ENCODE measurements at places on chromosomes 3 and 15.

DNA sequence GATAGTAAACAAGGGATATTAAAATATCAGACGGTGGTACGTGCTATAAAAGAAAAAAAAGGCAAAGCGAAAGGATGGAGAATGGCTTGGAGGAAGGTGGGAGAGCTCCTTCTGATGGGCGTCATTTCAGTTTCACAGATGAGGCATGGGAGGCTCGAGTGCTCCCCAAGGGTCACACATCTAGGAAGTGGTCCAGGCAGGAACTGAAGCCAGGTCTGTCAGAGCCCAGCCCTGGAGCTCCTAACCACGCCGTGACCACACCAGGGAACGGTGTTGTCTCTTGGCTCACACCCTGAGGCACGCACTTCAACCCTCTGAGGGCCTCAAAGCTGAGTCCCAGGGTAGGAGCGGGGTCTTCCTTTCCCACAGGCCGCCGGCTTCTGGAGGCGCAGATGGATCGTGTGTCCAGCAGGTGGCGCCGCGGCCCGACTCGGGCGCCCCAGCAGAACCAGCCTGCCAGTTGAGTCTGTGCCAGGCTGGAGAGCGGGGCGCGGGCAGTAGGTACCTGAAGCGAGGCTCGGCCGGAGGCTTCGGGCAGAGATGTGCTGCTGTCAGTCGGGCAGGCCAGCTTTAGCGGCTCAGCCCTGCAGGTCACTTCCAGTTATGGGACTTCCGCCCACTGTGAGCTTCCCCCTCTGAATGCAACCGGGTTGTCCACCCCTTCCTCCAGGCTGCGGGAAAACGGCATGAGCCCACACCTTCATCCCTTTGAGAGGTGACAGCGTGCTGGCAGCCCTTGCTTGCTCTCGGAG is 68.1 kb downstream of the SLC6A1 start:
- peak; percentile 75 for DNase-seq

DNA sequence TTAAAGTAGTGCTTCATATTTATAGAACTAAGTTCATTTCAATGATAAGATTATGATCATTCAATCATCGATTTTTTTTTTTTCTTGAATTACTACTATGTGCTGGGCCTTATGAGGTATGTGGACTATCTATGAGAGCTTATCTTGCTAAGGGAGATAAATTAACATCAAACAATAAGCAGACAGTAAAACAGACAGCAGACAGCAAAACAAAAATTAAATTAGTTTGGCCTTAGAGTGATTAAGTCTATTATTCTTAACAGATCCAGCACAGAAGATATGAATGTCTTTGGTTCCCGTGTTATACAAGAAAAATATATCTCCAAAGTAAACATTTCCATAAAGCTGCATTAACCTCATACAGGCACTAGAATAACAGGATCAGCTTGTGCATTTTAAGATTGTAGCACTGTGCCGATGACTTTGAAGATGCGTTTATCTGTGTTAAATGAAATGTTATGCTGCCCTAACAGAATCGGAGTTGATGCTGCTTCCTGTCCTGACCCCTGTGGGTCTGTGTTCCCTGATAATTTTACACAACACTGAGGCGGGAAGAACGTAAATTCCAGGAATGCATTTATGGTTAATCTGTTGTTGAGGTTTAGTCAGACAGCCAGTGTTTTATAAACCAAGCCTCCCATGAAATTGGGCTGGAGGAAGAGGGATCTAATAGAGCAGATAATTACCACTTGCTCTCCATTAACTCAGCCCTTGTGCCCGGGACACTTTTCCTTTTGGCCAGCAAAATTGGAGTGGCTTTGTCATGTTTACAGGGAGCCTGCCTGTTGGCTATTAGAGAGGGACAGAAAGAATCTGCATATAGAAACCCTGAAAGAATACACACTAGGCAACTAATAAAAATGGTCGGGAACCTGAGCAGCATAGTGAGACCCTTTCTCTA is 80.8 kb downstream of the GHSR start:
- DNase-seq, result peak; percentile 22

GRCh38 chr3:3765661-3766060 is 33.6 kb upstream of the LRRN1 start:
- DNase-seq, result no peak

DNA sequence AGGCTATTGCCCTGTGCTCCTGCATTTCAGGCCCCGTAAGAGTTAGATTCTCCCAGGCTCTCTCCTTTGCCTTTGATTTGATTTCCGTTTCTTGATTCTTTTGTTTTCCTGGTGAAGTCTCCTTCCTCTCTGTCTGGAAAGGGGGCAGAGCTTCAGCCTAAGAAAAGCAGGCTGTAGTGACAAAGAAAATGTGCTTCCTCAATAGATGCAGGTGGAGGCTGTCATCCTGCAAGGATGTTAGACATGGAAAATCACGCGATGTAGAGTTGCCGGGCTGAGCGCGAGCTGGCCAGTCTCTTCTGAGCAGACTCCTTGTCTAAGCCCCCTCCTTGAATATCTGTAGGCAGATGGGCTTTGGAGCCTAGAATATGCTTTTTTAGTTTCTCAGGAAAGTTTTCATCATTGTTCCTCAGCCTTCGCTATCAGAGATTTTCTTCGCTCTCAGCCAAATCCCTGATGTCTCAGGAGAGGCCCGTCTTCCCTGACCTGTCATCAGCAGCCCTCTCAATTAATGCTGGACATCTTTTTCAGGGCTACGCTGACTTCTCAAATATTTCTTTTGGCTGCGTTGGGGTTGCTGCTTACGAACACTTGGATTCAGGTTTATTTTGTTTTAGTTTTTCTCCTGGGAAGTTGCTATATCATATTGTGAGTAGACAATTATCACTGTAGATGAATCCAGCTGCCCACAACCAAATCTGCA is 163.6 kb downstream of the ITPR1 start:
- no peak for DNase-seq

DNA sequence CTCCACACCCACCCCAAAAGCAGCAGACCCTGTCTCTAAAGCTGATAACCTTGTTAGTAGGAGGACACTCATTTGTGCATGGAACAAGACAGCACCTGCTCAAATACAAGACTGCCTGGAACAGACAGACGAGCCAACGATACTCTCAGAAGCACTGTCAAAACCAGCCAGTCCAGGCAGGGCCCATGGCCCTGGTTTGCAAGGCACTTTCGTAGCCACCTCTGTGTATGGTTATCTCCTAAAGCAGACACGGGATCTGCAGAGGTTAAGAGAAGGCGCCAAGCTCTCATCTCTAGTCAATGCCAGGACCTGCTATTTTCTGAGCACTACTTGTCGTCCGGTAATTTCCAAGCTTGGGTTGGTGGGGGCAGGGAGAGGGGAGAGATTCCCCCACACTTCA is 10.5 kb downstream of the NTRK3 start:
- DNase-seq, result no peak

- no peak for DNase-seq
These were observed 21.0 kb downstream of the LRRC31 start for GRCh38 chr3:169848741-169849140.

GRCh38 chr15:40239693-40240618 is 1.1 kb downstream of the PAK6 start:
- no peak for DNase-seq

GRCh38 chr3:127929818-127930413 is 14.9 kb downstream of the KBTBD12 start:
- no peak for DNase-seq

GRCh38 chr3:48042071-48042760 is 26.0 kb upstream of the MAP4 start:
- DNase-seq, result no peak

DNA sequence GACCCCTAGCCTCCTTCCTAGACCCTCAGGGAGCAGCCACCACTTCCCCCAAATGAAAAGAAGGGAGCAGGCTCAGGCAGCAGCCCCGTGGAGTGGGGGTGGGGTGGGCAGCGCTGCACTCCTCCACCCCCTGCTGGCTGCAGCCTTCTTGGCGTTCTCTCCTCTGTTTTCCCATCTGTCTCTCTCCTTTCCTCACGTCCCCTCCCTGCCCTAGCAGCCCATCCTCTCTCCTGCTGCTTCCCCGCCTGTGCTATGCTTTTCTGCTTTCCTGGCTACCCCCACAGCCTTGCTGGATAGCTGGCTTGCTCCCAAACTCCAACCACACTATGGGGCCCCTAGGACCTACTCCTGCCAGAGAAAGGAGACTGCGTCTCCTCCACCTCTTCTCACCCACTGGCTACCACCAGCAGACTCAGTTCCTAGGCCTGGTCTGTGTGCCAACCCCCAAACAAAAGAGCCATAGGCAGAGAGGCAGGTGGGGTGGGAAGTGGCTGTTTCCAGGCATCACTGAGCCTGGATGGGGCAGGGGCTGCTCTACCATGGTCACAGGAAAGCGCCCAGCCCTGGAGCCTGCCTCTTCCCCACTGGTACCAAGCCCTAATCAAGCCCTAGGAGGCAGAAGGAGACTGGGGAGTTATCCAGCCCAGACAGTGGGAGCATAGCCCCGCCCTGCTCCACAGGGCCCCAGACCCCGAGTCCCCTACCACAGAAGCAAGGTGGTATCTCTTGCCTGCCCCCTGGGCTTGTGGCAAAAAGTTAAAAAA is 3.4 kb upstream of the DISP2 start:
- DNase-seq, result peak; percentile 48

- no peak for DNase-seq
These were observed 272.5 kb upstream of the TGFBR2 start for GRCh38 chr3:30333903-30334302.

GRCh38 chr3:46922426-46922825 is 44.9 kb downstream of the PTH1R start:
- DNase-seq, result no peak

DNA sequence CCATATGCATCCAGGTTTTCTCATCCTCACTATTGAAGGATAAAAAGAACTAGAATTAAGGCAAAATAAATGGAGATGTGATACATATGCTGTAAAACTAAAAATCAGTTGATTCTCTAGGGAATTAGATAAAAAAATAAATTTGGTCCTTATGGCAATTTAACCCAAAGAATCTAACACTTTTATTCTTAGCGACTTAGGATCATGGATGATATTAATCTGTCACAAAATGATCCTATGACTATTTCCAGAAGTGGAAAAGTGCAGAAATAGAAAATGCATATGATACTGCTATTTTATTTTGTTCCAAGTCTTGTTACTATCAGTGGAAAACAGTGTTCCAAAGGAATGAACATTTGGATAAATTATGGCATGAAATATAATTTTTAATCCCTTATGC is 746.3 kb downstream of the ROBO2 start:
- DNase-seq, result no peak

DNA sequence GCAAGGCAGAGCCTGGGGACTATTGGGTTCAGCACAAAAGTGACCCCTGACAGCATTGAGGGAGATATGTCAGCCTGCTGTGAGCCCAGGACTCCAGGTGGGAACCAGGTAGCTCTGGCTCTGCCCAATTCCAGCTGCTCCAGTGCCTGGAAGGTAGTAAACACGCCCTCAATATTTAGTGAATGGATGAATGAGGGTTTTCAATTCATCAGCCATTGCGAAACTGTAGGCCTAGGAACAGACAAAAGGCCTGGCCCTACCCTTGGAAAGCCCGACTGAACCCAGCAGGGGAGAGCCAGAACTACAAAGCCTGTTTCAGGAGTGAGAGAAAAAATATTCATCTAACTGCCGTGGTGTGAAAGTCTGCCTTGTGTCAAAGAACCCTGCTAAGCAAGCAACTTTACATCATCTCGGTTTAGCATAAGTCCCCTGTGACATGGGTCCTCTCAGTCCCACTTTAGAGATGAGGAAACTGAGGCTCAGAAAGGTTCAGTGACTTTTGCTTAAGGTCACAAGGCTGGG is 8.1 kb upstream of the CSK start:
- no peak for DNase-seq

DNA sequence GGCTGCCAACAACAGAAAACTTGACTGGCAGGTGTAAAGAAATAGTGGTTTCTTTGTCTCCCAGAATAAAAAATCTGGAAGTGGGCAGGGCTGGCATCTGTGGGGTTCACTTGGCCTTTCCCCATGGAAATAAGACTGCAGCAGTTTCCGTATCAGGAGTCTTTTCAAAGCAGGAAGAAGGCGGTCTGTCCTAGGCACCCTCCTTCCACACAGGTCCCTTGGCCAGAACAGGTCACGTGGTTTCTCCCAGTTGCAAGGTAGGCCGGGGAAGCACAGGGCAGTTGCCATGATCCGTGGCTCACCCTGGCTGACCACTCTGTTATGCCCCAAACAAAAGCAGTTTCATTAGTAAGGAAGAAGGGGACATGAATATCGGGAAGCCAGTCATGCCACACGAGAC is 45.4 kb downstream of the ZDHHC19 start:
- DNase-seq, result no peak

GRCh38 chr15:93088981-93089726 is at the start of gene RGMA:
TSS of gene RGMA (minus strand) at chr15:93089211. CDS start at chr15:93088932, 279 bp downstream.
- DNase-seq, result no peak

DNA sequence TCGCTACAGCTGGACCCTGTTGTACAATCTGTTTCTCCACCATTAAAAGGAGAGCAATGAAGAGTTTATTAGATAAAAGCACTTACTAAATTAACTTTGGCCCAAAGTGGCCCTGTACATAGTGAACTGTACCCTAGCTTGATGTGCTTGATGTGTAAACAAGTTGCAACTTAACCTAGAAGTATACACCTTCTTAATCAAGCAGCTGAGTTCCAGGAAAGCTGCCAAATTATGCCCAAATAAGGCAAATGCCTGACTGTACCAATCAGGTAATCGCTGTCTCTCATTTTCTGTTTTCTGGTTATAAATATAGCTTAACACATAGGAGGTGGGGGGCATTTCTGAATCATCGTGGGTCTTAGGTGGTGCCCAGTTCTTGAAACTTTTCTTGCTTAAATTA is 704.8 kb upstream of the CBLB start:
- DNase-seq, result no peak

DNA sequence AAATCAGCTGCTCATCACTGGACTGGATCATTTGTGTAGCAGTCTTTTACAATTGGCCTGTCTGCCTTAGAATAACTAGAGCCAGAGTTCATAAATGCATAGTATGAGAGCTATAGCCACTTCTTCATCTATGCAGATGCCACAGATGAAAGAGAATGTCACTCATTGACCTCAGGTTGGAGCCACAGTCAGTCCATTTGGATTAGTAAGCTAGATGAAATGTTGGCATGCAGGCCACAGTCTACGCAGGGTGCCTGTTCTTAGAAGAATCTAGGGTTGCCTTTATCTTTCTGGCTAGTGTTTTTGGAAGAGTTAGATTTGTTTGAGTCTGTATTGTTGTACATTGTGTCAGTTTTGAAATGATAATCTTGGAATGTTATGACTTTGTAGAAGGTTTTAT is 25.4 kb upstream of the EDEM1 start:
- peak; percentile 48 for DNase-seq

- peak; percentile 83 for DNase-seq
These were observed 26.2 kb upstream of the LRTM1 start for GRCh38 chr3:54954022-54954421.

DNA sequence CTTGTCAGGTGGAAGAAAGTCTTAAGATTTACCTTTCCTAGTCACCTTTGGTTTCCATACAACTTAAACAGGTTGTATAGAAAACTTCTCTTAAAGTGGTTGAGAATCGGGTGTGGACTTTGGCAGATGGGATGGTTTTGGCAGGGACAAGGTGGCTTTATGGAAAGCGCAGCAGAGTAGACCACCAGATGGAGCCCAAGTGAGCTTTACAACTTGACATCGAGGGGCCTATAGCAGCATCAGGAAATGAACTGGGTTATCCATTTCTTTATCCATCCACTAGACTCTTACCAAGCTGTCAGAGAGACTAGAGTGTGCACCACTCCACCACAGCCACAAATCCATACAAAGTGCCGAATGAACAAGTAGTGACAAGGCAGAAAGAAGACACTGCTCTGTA is 85.3 kb upstream of the MBNL1 start:
- DNase-seq, result peak; percentile 12

Measured in HTR-8/SVneo (cell line).